ENCODE measurements at places on chromosomes 2 and 18.
A peak's percentile ranks its signal among the peaks of the same experiment; 100 is the strongest.

DNA sequence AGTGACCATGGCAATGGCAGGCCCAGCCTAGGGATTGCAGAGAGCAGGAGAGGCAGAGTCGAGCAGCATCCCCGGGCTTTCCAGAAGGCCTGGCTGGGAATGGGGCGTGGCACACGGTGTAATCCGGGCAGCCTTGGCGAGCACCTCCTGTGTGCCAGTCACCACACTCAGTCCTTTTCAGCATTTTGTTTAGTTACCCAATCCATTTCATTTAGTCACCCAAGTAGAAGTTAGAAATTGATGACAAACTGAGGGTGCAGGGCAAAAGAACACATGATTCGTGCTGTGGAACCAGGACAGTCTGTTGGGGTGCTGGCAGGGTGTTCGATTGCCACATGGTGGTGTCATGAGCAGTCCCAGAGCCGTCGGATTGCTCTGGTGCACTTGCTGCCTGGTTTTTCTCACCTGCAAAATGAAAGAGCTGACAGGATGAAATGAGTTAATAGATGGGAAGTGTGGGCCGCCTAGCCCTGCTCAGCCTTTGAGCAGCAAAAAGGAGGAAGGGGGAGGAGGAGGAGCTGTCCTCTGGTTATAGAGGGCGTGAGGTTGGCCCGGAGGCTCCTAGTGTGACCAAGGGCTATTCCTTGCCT lies 299.4 kb downstream of the AGAP1 start:
- DNase-seq: no peak

GRCh38 chr2:109320195-109320922 lies 191.4 kb downstream of the SH3RF3 start:
- DNase-seq: no peak

DNA sequence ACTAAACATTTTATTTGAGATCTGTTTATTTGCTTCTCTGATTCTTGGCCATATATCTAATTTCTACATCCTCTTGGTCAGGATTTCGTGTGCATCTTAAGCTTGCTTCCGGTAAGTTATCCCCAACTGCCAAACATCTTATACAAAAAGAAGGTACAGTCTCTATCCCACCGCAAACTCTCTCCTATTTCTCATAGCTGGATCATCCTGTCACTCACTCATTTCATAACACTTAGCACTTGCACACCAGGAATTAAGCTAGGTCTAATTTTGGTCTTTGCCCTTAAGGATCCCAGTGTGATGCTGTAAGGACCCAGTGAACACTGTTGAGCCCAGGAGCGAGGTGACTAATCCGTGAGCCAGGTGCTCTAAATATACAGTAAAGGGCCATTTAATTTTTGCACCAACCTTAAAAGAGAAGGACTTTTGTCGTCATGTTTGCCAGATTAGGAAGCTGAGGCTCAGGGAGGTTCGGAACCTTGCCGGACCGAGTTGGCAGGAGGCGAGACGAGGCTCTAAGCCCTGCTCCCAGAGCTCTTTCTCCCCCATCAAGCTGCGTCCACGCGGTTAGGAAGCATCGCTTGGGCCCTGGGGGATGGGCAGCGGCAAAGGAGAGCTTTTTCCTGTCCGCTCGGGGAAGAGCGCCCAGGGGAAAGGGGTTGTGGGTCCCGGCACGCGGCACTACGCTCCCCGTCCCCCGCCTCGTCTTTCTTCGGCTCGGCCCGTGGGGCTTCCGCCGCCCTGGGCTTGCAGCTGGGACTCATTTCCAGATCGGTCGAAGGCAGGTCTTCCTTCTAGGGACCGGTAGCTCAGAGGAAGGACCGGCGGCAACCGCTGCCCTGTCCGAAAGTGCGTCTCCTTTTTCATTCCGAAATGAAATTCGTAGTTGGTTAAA lies 4.1 kb upstream of the ITPRIPL1 start:
- peak; percentile 71 for DNase-seq

DNA sequence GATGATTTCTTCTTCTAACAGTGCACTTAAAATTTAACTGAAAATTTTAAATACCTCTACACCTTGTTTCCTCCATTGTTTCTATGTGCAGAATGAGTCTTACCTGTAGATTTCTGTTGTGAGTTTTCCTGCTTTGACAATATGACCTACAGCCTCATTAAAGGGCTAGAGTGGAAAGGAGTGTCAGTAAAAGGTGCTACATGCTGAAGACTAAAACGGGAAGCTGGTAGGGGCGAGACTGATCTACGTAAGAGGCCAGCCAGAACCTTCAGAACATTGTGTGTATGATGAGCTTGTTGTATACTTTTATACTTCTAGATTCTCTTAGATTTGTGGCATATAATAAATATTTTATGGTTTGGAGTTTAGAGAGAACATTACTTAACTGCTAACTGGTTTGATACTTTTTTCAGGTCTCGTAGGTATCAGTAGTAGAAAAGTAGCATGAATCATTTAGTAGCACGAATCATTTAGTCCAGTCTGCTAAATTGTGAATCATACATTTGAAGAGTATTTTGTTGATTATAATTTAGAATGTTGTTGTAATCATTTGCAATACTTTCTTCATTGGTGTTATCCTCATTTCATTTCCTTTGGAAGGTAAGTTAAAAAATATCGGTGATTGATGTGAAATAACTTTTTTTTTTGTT lies 14.3 kb downstream of the INSIG2 start:
- DNase-seq: no peak

GRCh38 chr2:62744603-62745002 lies 39.1 kb downstream of the EHBP1 start:
- no peak for DNase-seq

- DNase-seq: no peak
Observed at GRCh38 chr18:79156327-79156726, 87.1 kb downstream of the ATP9B start.

DNA sequence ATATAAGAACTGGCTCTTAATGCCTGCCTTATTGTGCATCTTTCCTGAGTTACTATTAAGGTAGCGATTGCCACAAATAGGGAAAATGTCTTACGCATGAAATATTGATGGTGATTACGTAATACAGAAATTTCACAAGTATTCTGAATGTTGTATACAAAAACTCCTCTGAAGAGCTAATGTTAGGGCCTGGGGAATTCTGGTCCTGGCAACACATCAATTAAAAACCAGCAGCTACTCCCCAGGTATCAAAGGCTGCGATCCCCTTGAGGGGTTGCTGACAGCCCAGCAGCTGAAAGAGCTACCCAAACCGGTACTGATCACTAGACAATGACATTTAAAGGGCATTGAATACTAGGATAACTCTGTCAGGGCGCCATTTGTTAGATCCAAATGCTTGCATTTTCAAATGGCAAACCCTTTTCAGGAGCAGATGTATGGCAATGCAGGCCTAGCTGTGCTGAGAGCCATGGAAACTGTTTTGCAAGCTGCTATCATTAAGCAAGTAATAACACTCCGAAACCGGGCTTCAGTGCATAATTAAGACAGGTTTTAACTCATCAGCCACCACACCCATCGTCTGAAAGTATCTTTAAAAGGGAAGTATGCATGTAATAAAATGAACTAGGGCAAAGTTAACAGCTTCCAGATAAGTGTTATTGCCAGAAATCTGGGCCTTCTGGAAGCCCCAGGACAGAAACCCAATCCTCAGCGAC lies 78.4 kb downstream of the CLHC1 start:
- no peak for DNase-seq

All from H1 (cell line).